Renal pelvis (tissue), 12 donors: ENCODE measurements at places on chromosomes 7 and 10.

- DNase-seq: no peak
Observed at GRCh38 chr7:45623740-45624391, 49.7 kb downstream of the ADCY1 start.

DNA sequence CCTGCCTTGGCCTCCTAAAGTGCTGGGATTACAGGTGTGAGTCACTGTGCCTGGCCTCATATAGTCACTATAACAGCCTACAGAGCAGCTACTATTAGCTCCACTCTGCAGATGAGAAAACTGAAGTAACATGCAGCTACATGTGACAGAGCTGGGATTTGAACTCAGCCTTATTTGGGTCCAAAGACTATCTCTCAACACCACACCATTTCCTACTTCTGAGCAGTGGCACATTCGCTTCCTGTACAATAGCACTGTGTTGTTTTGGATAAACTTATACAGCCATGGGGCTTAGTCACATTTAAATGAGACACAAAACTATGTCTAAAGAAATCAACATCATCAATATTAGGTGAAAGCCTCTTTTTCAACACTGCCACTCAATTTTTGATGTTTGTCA lies 69.8 kb upstream of the DNAJB12 start:
- DNase-seq: no peak

- no peak for DNase-seq
Observed at GRCh38 chr7:142389544-142389943, 131.7 kb upstream of the PRSS58 start.

DNA sequence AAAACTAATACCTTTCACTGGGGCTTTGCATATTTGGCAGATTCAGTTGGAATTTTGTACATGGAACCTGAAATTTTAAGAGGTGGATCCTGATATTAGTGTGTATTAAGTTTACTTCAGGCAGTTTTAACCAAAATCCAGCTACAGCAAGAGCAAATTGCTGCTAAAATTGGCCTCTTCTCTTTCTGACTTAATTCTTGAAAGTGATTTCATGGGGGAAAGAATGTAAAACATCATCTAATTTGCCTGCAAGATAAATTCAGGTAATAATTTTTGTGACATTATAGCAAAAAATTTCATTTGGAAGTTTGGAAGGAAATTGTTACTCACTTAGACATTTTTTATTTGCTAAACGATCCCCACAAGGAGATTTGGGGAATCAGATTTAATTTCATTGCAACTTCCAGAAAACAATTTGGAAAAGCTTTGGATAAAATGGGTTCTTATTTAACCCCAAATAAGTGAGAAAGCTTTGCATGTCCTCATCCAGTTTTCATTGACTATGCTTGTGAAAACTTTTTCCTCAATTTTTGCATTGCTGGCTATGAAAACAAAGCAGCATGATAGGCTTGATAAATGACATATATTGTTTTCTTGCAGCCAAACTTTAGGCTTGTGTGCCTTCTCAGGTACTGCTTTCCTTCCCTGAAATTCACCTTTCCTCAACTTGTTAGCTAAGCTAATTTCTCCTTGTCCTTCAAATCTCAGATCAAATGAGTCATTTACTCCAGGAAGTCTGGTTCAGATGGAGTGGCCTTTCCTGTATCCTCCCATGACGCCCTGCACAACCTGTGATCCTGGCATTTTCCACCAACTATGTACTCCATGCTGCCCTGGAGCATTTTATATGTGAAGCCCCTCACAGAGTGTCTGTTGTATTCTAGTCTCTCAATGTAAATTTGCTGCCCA lies 27.4 kb upstream of the ZNF438 start:
- no peak for DNase-seq

DNA sequence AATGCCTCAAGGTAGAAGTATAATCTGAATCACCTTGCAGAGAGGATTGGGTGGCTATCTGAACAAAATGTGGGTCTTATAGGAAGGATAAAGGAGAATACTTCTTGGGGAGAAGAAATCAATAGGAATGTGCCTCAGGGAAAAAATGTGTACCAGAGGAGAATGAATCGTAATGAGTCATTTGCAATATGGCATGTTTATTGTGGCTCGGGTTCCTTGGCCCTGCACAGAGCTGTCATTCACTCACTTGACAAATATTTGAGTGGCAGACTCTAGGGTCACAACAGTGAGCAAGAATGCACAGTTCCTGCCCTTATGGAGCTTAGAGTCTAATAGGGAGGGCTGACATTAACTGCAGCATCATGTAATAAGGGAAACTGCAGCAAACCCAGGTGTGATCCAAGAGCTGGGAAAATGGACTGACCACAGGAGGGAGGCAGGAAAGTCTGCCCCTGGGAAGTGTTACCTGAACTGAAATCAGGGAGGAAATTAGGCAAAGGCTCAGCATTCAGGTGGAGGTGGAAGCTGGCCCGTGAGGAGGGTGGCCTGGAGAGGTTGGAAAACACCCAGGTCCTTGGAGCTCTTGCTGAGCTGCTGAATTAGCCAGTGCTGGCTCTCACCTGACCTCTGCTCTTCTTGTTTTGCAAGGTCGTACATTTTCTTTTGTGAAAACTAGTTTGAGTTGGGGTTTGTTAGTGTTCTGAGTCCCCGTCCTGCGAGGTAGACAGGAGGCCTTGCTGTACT lies 203.9 kb downstream of the FRMD4A start:
- DNase-seq: no peak

- no peak for DNase-seq
Observed at GRCh38 chr7:98224701-98225181, 13.5 kb downstream of the BHLHA15 start.

- DNase-seq: no peak
Observed at GRCh38 chr10:122507616-122508015, 46.3 kb downstream of the HTRA1 start.

- DNase-seq: no peak
Observed at GRCh38 chr7:85508642-85509410, 322.0 kb upstream of the SEMA3D start.

DNA sequence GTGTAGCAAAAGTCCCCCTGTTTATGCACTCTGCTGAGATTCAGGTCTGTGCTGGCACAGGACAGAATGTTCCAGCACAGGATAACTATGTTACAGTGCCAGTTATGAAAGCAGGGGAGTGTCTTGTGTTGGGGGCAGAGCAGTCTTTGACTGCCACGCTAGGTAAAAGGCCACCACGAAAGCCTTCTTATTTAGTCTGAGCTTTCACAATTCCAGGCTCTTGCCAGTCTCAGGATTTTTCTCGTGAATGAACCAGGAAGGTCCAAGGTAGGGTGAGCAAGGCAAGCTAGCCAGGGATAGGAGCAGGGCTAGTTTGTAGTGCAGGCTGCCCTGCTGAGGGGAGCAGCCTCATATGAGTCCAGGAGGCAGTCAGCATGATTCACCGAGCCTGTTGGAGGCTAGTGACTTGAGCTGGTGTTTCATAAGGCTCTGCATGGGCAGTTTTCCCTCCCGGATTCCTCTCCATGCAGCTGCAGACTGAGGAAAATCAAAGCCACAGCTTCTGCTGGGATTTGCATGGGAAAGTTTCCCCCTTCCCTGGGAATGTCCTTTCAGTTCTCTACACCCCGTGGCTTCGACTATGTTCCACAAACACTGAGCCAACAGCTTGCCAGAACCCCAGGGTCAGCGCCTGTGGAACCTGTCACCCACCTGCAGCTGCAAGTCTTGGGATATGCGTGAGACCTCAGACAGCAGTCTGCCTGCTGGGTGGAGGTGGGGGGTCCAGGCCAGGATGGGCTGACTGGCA lies 112.3 kb downstream of the JCAD start:
- DNase-seq: no peak

DNA sequence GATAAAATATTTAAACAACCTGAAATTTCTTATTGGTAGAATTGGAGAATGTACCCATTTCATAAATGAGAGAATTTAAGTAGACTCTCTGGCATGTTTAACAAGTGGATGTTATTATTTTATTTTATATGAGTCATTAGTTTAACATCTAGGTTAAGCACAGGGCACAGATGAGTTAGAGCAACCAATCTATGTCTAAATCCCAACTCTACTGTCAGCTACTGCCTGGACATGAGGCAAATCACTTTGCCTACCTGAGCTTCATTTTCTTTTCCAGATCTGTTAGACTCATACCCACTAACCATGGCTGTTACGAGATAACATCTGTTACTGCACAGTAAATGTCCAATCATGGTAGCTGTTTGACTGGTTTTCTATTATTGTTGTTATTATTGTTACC lies 251.1 kb downstream of the INHBA start:
- no peak for DNase-seq

DNA sequence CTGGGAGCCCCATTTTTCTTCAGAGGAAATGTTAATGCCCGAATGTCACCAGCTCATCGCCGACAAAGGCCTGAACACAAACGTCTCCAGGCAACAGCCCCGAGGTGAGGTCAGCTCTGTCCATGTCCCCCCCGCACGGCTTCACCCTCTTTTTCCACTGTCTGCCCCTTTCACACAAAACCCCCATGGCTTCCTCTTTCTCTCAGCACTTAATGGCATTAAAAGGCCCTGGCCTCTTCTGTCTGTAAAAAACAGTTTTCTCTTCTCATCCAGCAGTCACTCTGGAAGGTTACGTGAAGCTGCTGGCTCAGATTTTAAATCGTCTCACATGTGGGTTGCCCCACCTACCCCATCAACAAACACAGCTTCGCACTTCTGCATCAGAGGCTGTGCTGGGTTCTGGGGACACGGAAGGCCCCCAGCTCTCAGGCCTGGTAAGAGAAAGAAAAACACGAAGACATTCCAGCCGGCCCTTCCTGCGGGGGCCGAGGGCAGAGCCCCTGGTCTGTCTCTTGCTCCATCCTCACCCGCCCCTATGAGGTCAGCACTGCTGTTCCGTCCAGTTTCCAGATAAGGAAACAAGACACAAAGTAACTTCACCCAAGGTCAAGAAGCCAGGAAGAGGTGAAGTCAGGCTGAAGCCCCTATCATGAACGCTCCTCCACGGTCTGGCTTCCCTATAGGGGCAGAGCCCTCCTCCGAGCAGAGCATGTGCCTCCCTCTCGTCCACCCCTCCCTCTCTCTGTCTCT lies 91.1 kb upstream of the PDGFA start:
- no peak for DNase-seq

DNA sequence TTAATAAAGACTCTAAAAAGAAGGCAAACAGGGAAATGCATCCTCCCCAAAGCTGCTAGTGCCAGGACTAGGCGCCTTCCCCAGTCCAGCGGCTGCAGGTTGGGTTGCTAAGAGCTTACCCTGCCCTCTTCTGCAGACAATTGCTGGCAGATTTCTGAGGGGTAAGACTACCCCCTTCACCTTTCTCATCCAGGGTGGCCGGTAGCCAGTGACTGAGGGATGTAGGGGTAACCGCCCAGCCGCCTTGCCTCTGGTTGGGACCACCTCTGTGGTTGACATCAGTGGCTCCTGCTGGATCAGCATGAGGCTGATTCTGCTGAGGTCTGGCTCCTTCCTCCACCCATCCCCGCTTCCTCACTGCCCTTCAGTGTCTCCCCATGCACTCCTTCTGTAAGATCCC lies 71.2 kb downstream of the ADCYAP1R1 start:
- no peak for DNase-seq

DNA sequence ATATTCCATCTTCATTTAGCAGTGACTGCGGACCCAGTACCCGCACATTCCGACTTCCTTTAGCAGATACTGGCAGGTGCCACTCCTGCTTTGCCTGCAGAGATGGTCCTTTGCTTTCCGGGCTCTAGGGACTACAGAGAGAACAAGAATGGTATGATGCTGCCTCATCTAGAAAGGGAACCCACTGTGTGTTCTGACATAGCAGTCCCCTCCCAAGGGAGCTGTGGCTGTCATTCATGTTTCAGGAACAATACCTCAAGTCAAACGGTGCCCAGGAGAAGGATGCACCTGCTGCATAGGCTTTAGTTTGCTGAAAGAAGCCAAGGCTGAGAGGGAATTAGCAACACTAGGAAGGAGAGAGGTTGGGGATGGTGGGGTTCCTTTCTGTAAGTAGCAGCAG lies 15.9 kb upstream of the TMEM72 start:
- no peak for DNase-seq

GRCh38 chr7:2734751-2735571 lies 47.0 kb downstream of the AMZ1 start:
- no peak for DNase-seq

- DNase-seq: no peak
Observed at GRCh38 chr10:129973674-129974059, 9.6 kb upstream of the EBF3 start.

DNA sequence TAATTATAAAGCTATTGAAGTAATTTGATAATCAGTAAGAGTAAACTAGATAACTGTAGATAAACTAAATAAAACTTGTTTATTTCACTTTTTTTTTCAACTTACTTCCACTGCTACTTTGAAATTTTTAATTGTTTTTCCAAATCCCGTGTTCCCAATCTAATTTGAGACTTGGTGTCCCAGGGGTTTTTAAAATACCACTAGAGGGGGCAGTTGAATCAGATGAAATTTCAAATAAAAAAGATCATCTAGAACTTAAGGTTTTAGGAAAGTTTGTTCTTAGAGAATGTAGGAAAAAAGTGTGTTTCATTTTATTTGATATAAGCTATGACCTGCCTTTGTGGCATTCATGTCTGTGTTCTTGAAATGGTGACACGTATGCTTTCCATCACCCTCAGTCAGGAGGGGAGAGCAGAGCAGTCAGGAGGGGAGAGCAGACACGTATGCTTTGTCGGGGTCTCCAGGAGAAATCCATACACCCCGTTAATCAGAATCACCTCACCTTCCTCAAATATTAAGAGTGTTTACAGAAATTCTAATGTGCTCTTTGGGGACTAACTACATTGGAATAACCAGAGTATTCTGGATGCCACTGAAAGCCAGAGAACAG lies 49.9 kb downstream of the C10orf67 start:
- DNase-seq: no peak

GRCh38 chr7:26084418-26084817 lies 67.6 kb upstream of the NFE2L3 start:
- DNase-seq: no peak

DNA sequence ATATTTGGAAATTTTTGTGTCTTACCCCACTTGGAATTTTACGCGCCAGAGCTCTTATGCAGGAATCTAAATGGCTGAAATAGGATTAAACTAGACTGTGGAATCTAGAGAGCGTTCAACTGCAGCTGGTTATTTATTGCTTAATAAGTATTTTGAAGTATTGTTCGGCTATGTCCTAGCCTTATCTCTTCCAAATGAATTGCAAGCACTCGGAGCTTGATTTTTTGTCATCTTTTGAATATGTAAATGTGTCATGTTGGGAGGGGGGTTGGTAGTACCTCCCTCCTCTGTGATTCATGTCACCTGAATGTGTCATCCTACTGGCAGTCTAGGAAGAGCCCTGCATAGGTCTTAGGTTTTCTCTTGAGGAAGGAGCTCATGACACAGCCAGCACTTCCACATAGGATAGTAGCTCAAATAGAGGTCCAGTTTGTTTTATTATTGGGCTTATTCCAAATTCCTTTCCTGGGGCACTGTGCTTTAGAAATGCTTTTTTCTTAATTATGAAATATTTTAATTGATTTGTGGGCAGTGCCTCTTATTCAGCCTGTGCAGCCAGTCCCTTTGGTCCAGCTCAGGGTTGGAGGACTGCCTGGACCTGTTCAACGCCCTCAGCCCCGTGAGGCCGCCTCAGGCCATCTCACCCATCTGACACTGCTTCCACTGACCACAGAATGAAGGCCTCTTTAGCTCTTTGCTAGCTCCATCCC lies 22.5 kb upstream of the TRIL start:
- DNase-seq: no peak

GRCh38 chr7:86645225-86645608 lies 1.5 kb downstream of the GRM3 start:
- DNase-seq: no peak

GRCh38 chr7:50147951-50148808 lies 55.1 kb upstream of the ZPBP start:
- peak; percentile 31 for DNase-seq

GRCh38 chr7:44093102-44093641 lies 10.8 kb upstream of the POLM start:
- DNase-seq: no peak

- no peak for DNase-seq
Observed at GRCh38 chr7:133199831-133200230, 53.0 kb upstream of the EXOC4 start.
